CD4-positive, CD25-positive, alpha-beta regulatory T cell (primary cell): ENCODE measurements at places on chromosomes 6 and 20.

- DNase-seq = no peak
Observed at GRCh38 chr20:12882832-12883506, 125.8 kb upstream of the SPTLC3 start.

- no peak for DNase-seq
Observed at GRCh38 chr20:20205141-20205861, 153.0 kb downstream of the CFAP61 start.

- no peak for DNase-seq
Observed at GRCh38 chr20:2327620-2328555, 32.1 kb downstream of the TGM3 start.

DNA sequence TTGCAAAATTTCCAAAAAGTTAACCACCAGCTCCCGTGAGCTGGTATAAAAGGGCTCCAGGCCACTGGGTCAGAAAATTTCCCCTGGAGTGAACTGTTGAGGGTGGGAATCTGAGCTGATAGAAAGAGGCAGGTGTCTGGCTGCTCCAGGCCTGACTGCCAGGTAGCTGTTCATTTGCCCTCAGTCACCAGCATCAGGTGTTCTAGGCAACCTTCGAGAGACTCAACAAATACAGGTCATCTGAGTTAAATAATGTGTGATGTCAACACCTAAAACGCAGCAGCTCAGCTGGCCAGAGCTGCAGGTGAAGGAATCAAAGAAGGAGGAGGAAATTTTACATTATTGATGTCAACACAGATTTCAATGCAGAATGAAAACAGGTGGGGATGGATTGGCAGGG lies 46.7 kb downstream of the KCNK5 start:
- no peak for DNase-seq

DNA sequence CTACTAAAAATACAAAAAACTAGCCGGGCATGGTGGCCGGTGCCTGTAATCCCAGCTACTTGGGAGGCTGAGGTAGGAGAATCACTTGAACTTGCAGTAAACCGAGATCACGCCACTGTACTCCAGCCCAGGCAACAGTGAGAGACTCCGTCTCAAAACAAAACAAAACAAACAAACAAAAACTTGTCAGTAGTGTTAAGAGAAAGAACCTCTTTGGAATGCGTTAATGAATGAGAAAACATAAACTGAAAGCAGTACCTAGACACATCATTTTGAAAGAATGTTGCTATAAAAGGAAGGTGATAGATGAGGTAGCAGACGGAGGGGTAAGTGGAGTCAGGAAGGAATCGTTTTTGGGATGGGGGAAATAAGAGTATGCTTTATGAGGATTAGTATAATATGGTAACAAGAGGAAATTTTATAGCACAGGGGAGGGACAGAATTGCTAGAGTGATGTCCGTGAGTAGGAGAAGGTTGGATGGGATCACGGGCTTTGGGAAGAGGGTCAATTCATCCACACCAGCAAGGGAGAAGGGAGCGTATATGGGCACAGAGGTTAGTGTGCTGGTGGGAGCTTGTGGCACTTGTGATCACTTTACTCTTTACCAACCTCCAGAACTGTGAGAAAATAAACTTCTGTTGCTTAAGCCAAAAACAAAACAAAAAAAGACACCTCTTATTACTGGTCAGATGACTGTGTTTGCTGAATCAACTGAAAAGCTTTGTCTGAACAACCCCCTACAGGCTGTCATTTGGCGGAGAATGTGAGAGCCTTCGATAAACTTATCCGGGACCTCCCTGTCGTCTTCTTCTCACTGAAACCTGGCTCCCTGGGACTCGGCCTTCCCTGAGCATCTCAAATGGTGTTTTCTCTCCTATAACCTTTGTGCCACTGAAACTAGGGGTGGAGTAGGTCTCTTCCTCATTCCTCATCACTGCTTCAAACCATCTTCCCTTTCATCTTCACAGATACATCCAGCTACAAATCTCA lies 48.9 kb upstream of the TFAP2A start:
- DNase-seq = no peak

DNA sequence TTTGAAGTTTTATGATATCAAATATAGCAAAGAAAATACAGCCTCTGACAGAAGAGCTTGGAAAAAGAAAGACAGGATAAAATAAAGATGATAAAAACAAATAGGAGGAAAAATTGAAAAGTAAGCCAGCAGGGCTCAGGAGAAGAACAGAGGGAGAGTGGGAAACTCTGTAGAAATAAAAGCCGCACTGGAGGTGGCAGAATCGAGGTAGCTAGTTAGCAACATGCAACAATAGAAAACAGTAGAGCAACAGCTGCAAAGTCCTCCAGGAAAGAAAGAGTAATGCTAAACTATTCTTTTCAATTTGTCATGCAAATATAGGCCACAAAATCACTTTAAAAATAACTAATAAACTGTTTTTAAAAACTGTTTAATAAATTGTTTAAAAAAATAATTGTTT lies 28.8 kb downstream of the HBS1L start:
- DNase-seq = no peak

- DNase-seq = no peak
Observed at GRCh38 chr6:155694419-155694790, 238.8 kb upstream of the NOX3 start.

- DNase-seq = no peak
Observed at GRCh38 chr20:14723614-14724013, 386.2 kb upstream of the FLRT3 start.

- DNase-seq = no peak
Observed at GRCh38 chr6:81304466-81304865, 448.0 kb downstream of the TENT5A start.

GRCh38 chr6:13006578-13007300 lies 290.2 kb downstream of the PHACTR1 start:
- DNase-seq = no peak

DNA sequence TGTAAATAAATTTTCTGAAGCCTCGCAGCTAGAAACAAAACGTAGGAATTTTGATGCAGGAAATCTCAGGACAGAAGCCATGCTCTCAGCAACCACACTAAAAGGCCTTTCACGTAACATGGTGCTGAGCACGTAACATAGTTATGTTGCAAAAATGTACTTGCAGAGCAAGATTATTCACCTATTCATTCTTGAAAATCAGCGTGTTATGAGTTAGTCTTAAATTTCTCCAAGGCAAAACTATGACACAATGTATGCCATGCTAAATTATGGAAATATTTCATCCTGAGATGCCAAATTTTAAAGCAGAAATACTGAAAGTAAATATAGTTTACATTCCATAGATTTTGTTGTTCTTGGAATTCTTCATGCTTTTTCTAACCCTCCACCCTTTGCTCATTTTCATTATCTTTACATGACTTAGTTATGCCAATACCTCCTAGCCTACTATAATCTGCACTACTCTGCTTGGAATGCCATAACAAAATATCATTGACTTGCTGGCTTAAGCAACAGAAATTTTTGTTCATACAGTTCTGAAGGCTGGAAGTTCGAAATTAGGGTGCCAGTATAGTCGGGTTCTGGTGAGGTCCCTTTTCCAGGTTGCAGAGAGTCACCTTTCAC lies 179.8 kb upstream of the BMP5 start:
- DNase-seq = no peak

GRCh38 chr20:56157530-56158203 lies 90.9 kb upstream of the MC3R start:
- no peak for DNase-seq

DNA sequence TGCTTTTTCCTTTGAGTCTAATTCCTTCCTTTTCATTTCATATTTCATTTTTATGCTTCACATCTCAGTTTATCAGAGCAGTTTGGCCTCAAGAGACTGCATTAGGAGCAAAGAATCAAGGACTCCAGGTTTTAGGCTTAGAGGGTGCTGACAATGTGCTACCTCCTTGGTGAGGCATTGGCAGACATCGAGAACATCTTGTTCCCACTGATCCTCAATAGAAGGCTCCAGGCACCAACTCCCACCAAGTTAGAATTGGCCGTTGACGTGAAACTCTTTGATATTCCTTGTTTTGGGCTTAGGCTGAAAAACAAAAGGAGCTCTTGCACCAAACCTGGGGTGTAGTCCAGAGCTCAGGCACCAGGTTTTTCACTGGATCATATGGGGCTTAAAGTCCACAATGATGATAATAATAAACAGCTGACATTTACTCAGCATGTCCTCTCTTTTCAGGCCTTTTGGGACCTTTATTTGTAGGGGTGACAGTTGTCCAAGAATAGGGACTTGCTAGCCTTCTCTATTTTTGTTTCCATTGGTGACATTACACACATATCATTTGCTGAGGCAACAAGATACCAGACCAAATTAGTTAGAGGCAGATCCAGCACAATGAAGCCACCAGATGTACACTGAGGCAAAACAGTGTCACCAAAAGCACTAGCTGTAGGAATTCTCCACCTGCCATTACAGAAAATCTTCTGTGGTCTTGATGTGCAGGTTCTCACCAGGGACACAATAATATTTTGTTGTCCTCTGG lies 81.0 kb upstream of the ENPP5 start:
- no peak for DNase-seq
